ENCODE measurements at places on chromosomes 4 and X. TPM values are rescaled to one million over a fixed set of nuclear protein-coding genes. Genes with fewer than 3 reads are reported as not detected.

YIPF7 gene
- total RNA-seq = not detected

RTL3 gene
- total RNA-seq = not detected

ZNF711 gene
- total RNA-seq = 1.8 TPM

CRLF2 gene
- 1.2 TPM for total RNA-seq

CXCL5 gene
- 7.2 TPM for total RNA-seq

DUSP21 gene
- total RNA-seq = not detected

CT45A2 gene
- total RNA-seq = not detected

PAGE1 gene
- total RNA-seq = not detected

DNA sequence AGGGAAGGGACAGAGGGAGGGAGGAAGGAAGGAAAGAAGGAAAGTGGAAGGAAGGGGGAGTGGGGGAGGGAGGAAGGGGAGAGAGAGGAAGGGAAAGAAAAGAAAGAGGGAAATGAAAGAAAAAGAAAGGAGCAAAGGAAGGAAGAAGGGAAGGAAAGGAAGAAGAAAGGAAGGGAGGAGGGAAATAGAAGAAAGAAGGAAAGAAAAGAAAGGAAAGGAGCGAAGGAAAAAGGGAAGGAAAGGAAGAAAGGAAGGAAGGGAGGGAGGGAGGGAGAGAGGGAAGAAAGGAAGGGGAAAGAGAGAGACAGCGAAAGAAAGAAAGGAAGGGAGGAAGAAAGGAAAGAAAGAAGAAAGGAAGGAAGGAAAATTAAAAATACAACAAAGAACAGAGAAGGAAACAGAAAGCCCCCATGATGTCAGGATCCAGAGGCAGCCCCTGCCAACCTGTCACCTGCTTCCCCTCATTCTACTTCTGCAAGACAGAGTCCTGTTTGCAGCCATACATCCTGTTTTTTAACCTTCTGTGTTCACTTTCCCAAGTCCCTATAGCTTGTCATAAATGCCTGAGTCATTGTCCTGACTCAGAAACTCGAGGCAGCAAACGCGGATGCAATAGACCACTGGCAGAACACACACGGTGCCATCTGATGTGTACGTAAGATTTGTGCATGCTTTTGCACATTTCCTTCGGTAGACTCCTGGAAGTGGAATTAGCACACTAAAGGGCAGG, 77.0 kb upstream of the C4orf50 start:
- DNase-seq = no peak

DNA sequence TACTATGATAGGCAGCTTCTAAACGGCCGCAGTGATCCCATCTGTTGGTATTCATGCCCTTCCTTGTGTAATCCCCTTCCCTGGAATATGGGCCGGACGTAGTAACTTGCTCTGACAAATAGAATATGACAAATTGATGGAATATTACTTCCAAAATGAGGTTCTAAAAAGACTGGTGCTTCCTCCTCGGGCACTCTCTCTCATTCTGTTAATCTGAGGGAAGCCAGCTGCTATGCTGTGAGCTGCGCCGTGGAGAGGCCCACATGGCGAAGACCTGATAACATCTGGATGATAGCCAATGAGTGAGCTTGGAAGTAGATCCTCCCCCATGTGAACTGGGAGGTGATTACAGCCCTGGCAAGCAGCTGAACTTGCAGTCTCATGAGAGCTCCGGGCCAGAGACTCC, 27.2 kb upstream of the SLC25A4 start:
- DNase-seq = peak; percentile 69

GRCh38 chr4:32752962-32753361, 2032.8 kb downstream of the PCDH7 start:
- no peak for DNase-seq

- no peak for DNase-seq
Observed at GRCh38 chrX:77114501-77114900, 332.7 kb upstream of the FGF16 start.

DNA sequence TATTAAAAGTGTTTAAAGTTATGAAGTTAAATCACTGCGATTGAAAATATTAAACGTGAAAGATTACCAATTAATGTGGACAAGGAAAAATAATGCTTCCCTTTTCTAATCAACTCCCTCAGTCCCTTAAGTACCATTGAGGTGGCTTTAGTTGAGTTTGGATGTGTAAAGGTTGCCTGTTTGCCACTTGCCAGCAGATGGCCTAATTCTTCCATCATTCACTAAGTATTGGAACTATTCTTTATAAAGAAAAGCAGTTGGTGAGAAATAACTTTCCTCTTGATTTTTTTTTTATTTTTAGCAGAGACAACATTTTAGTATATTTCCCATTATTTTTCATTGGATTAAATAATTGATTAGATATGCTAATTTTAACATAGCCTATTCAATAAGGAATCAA, 295.9 kb upstream of the TACR3 start:
- no peak for DNase-seq

DNA sequence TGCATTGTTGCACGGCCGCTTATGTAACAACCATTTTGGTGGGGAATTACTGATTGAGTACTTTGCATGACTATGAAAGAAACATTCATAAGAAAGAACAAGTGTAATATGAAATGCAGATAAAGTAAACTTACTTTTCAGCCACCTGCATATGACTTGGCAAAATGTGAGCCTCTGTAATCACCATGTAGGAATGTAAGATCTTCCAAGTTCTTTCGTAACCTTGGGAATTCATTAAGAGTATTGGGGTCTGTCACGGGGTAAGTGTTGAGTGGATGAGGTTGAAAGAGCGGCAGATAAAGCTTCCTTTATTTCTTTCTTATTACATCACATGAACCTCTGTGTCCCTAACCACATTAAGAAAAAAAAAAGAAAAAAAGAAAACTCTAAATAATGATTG, 348.5 kb upstream of the NR3C2 start:
- DNase-seq = no peak

- no peak for DNase-seq
Observed at GRCh38 chr4:67393699-67394281, 151.5 kb downstream of the CENPC start.

GRCh38 chrX:136386826-136387225, 86.1 kb downstream of the ADGRG4 start:
- DNase-seq = no peak

- no peak for DNase-seq
Observed at GRCh38 chr4:152516156-152516555, 19.7 kb downstream of the FBXW7 start.

DNA sequence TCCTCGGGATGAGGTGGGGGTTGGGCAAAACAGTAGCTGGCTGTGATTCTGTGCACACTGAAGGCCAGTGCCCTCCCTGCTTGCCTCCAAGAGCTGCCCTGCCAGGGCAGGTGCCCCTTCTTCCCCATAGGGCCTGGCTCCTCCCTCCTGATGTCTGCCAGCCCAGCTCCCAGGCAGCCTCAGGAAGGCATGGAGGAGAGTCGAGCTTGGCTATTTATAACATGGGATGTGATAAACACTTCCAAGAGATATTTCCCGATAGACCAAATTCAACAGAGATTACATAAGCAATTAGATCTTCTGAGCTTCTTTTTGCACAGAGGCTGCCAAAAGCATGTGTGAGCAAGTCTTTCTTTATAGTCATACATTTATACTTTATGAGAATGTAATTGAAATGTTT, 45.3 kb upstream of the PJA1 start:
- no peak for DNase-seq

- DNase-seq = no peak
Observed at GRCh38 chr4:36242629-36243354, 1.5 kb downstream of the ARAP2 start.

DNA sequence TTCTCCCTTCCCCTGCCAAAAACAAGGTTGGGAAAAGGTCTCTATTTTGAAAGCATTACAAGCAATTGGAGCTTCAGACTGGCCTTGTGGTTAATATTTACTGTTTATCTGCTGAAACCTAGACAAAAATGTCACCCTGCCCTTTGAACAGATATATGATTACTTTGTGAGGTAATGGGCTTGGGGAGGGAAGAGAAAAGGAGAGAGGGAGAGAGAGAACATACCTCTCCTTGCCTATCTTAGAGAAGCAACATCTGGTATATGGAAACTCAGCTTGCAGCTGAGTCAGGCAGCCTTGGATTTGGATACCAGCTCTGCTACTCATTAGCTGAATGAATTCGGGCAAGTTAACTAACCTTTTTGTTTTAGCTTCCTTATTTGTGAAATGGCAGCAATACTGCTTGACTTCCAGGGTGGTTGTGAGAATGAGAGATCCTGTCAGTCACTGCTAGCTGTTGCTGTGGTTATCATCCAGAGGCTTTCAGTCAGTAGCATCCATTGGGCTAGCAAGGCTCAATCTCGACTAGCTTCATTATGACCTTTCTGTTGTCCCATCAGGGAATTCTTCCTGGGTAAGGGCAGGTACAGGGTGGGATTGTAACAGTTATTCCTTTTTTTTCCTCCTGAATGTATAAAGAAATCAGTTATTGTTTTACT, 41.1 kb downstream of the ZFX start:
- no peak for DNase-seq

- no peak for DNase-seq
Observed at GRCh38 chr4:26878794-26879391, 18.3 kb downstream of the STIM2 start.

- DNase-seq = no peak
Observed at GRCh38 chr4:31204874-31205273, 484.7 kb downstream of the PCDH7 start.

DNA sequence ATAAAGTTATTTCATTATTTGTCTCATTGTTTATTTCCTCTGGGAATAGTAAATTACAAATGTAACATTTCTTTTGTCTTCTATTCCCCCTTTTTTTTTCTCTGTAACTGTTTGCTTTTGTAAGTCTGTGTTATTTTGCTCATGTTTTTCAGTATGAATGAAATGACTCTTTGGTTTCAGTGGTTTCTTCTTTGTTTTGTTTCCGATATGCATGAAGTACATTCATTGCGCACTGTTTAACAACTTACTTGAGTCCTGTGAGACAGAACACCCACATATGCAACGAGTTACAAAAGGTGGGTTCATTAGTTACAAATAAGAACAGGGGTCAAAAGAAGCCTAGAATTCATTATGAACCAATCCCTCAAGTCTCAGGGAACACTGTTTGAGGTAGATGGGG, 175.0 kb upstream of the UGT8 start:
- no peak for DNase-seq

DNA sequence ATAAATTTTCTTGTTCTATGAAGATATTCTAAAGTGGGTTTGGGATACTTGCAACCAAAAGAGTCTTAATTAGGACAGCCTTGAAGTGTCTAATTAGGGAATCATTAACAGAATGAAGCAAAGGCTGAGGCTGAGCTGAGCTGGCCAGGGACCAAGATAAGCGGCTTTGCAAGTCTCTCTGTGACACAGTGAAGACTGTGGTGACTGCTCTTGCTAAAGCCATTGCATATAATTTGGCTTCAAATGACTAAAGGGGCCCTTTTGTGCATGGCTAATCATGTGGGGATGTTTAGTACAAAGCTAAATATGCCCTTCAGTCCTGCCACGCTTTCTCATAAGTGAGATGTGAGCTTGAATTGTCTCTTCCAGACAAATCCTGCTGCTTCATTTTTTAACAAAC, 31.2 kb upstream of the GYPA start:
- DNase-seq = no peak

DNA sequence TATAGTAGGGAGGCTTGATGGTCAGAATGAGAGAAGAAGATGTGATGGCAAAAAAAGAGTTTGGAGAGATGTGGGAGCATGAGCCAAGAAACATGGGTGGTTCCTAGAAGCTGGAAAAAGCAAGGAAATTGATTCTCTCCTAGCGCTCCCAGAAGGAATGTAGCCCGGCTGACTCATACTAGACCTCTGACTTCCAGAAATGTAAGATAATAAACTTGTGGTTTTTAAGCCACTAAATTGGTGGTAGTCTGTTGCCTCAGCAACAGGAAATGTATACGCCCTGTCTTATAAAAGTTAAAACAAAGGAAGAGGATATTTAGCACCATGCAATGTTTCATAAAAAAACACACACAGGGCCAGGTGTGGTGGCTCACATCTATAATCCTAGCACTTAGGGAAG, 182.7 kb upstream of the PCDH7 start:
- no peak for DNase-seq

GRCh38 chr4:147880511-147880910, 148.6 kb downstream of the ARHGAP10 start:
- DNase-seq = no peak

- DNase-seq = no peak
Observed at GRCh38 chrX:147884958-147885357, 26.8 kb upstream of the FMR1 start.

DNA sequence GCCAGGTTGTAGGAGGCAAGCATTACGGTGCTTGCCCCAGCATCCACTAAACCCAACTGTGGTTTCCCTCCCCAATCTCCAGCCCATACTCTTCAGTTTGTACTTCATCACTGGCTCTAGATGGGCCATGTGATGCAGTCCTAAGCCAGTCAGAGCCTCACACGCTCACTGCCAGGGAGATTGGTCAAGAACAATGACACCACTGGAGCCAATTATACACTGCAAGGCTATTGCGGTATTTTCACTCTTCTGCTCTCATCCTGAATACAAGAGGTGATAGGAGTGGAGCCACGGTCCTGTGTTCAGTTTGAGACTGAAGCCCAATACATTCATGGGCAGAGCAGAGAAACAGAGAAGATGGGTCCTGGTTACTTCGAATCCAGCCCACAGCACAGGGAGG, 58.4 kb downstream of the SEPSECS start:
- no peak for DNase-seq

DNA sequence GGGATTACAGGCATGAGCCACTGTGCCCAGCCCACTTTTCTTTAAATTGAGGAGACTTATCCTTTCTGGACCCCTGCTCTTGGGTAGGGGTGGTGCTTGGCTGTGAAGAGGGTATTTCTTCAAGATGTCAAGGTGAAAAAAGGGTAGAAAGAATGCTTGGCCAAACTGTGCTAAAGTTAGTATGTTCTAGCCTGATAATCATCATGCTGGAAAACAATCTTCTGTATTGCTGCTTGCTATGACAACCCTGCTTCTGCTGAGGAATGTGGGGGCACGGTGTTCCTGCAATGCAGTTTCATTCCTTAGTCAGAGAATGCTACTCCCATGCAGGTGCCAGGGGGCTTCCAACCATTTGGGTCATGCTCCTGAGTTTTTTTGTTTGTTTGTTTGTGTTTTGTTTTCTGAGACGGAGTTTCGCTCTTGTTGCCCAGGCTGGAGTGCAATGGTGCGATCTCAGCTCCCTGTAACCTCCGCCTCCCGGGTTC, 4.0 kb upstream of the UBE2A start:
- DNase-seq = no peak

- no peak for DNase-seq
Observed at GRCh38 chr4:118400356-118400755, 47.6 kb upstream of the PRSS12 start.

DNA sequence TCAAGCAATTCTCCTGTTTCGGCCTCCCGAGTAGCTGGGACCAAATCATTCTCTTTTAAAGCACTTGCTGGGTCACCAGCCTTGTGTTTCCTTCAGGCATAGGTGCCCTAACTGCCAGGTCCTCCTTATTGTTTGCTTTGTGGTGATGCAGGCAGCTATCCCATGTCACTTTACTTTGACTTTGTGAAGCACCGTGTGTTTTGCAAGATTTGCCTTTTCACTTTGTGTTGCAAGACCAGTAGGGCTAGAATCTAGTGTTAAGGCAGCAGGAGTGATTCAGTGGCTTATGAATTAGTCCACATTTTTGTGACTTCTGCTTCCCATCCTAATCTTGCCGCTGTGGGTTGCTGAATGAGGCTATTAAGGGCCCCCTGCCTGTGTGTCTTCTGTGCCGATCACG, 20.2 kb downstream of the SYAP1 start:
- DNase-seq = no peak
